ENCODE measurements at places on chromosomes 1 and 21.
A peak's percentile ranks its signal among the peaks of the same experiment; 100 is the strongest.

GRCh38 chr1:10943991-10944730 is 68.3 kb upstream of the TARDBP start:
- no peak for DNase-seq

DNA sequence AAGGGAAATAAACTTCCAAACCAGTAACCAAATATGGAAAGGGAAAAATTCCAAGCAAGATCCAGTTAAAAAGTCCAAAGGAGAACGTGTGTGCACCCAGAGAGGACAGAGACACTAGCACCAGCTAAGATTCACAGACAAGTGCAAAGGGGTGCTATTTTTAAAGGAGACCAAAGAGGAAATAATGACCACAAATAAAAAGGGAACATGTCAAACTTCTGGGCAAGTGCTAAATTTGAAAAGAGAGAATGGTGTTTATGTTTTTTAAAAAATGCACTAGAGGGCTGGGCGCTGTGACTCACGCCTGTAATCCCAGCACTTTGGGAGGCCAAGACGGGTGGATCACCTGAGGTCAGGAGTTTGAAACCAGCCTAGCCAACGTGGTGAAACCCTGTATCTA is 8.6 kb downstream of the JAM2 start:
- no peak for DNase-seq

DNA sequence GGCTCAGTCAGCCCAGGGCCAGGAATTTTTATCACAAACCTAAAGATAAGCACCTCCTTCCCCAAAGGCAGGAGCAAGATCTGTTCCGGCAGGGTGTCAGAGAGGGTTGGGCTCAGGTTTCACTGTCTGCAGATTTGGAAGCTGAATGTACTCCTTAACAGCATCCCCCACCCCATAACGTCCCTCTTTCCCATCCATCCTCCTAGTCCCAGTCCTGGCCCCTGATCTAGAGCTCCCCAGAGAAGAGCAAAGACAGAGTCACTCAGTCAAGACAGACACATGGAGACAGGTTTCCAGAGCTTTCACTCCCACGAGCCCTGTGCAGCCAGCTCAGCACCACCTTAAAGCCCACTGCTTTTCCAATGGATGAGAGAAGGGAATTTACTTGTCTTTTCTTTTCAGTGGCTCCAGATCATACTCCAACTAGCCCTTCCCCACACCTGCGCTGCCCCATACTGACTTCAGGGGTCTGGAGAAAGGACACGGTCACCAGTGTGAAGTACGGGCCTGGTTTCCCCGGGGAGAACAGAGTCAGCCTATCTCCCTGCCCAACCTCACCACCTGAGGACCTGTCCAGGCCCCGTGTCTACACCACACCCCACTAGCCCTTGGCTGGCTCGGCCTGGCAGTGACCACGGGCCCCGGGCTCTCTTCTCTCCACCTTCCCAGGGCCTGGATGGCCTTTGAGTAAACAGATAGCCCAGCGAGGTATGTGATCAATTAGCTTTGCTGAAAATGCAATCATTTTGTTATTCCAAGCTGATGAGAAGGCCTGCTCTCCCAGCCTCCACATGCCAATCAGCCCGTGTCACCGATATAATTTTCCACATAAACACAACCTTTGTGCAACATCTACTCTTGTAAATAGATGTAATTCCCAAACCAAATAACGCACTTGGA is 249.1 kb downstream of the FOXD2 start:
- DNase-seq, result no peak

DNA sequence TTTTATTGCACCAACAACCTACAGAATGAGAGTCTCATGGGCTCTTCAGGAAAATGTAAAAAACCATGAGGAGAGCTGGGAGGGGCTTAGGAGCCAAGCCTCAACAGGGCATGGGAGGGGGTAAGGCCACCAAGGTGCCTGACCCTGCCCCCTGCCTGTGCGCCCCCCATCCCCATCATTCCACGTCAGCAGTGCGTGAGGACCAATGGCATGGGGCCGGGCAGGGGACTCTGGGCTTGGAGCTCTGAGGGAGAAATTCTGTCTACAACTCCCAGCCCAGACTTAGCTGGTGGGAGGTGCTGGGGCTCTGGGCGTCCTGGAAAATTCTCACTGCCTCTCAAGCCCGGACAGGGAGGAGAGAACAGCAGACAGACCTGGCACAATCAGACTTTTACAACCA is 5.2 kb upstream of the CAMK2N1 start:
- no peak for DNase-seq

- no peak for DNase-seq
Measured at GRCh38 chr1:47325528-47325927, 8.1 kb upstream of the CMPK1 start.

- DNase-seq, result no peak
Measured at GRCh38 chr1:245772739-245773138, 618.0 kb downstream of the KIF26B start.

DNA sequence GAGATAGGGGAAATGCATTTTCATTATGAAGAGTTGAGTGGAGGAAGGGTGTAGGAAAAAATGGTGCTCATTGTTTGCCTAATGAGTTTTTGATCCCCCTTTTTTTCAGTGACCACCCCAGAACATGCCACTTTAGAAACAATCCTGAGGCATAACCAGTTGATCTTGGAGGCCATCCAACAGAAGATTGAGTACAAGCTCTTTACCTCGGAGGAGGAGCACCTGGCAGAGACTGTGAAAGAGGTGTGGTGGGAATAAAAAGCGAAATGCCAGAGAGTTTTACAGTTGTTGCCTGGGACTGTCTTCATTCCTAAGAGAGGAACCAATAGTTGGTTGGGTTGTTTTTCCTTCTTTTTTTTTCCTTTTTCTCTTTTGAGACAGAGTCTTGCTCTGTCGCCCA is 54.3 kb upstream of the EPHA8 start:
- no peak for DNase-seq

DNA sequence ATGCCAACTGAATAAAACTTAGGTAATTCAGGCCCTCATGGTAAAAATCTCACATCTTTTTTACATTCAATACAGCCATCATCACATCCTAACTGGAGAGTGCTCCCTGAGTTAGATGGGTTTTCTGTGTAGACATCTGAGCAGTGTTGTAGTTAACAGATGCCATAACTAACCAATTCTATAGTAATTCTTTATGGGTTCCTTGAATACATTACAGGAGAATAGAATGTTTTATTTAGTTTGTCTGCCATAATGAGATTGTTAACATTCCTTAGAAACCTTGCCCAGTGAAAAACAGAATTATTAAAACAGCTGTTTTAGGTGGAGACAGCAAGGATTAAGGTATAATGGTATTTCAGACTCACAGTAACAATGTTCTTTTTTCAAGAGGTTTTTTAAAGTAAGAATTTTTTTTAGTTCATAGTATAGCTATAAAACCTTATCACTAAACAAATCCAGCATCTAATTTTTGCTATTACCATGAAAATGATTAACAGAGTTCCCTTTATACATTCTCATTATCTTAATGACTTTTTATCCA is 95.3 kb downstream of the ATP5PO start:
- DNase-seq, result no peak

DNA sequence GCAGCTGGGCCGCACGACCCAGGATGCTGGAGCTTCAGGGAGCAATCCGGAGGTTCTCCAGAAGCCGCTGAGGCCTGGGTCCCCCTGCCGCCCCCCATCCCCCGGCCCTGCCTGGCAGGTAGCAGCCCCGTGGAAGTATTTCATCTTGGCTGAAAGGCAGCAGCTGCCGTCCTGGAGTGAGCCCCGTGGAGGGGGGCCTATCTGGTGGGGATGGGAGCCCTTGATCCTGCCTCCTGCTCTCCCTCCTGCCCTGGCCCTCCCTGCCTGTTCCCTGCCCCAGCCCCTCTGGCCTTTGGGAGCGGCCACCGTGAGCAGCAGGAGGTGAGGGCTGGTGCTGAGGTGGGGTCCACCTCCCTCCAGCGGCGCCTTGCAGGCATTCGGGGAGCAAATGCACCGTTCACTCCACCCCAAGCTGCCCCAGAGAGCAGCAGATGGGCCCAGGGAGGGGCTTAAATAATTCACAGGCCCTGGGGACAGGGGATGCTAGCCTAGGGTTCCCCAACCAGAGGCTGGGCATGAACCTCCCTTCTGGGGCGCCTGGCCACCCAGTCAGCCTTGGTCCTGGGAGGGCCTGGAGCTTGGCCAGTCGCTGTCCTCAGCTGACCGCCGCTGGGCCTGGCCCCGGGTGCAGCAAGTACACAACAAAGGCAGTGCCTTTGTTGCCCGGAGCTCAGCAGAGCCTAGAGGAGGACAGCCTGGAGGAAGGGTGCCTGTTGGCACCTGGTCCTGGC is 23.7 kb upstream of the PLCH2 start:
- DNase-seq, result no peak

- no peak for DNase-seq
Measured at GRCh38 chr1:53686965-53687267, 52.0 kb downstream of the GLIS1 start.

DNA sequence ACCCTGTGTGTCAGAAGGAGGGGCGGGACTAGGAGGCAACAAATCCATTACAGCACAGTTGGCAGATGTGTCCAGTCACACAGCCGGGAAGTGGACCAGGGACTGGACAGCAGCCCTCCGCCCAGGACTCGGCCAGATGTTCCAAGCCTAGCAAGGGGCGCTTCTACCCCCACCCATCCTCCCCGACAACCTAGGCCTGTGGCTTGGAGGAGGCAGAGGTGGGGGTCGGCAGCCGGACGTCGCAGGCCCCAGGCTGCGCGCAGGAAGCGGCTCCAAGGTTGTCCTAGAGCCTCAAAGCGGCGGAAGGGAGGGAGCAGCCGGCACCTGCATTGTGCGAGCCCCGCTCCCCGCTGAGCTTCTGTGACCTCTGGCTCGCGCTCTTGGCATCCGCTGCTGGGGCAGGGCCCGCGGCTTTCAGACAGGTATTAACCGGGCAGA is 20.6 kb upstream of the MYCL start:
- no peak for DNase-seq

DNA sequence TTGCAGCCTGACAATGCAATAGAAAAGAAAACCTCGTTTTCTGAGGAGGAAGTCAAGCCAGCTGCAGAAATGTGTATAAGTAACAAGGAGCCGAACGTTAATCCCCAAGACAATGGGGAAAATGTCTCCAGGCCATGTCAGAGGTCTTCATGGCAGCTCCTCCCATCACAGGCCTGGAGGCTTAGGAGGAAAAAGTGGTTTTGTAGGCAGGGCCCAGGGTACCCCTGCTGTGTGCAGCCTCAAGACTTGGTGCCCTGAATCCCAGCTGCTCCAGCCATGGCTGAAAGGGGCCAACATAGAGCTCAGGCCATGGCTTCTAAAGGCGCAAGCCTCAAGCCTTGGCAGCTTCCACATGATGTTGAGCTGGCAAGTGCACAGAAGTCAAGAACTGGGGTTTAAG is 78.0 kb upstream of the HOOK1 start:
- no peak for DNase-seq

DNA sequence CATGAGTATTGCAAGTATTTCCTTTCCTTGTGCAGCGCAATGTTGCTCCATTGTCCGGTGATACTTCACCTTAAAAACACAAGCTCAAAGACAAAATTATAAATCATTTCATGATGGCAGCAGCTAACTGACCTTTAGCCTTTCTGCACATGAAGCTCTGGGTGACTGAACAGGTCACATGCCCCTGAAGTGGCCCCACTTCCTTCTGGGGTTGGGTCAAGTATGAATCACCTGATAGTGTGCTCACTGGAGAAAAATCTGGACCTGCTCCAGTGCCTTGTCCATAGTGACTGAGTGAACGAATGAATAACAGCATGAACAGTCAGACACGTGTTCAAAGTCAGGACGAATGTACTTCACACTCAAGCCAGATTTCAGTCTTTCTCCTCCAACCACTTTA is 658.9 kb downstream of the NPHP4 start:
- DNase-seq, result no peak

GRCh38 chr1:97824200-97824599 is 96.6 kb downstream of the DPYD start:
- DNase-seq, result no peak

- peak; percentile 48 for DNase-seq
Measured at GRCh38 chr1:20212685-20213331, 26.5 kb upstream of the PLA2G2C start.

GRCh38 chr1:111754984-111755330 is 744 bp upstream of the DDX20 start:
- peak; percentile 50 for DNase-seq

DNA sequence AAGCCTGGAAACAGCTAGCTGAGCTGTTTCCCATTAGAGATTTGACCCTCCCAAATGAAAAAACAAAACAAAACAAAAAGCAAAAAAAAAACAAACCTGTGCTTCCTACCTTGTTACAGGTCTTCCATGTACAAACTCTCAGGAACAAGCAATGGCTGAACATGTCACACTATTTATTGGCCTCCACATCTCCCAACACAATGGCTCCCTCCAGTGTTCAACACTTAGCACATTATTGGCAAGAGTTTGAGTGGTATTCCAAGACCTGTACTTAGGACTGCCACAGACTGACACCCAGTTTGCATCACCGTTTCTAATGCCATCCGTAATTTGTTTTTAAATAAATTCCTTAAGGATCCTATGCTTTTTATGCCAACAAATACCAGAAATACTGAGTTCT is 195.0 kb upstream of the OLFM3 start:
- no peak for DNase-seq

- no peak for DNase-seq
Measured at GRCh38 chr1:182687361-182687760, 3.0 kb upstream of the RGS8 start.

GRCh38 chr1:9942399-9942938 is 722 bp downstream of the LZIC start:
- DNase-seq, result peak; percentile 5

GRCh38 chr1:234409328-234409727 is 36.1 kb downstream of the COA6 start:
- DNase-seq, result no peak

- no peak for DNase-seq
Measured at GRCh38 chr1:76471536-76471935, 395.7 kb upstream of the ST6GALNAC5 start.

- DNase-seq, result no peak
Measured at GRCh38 chr21:18951271-18952038, 547.9 kb upstream of the TMPRSS15 start.

DNA sequence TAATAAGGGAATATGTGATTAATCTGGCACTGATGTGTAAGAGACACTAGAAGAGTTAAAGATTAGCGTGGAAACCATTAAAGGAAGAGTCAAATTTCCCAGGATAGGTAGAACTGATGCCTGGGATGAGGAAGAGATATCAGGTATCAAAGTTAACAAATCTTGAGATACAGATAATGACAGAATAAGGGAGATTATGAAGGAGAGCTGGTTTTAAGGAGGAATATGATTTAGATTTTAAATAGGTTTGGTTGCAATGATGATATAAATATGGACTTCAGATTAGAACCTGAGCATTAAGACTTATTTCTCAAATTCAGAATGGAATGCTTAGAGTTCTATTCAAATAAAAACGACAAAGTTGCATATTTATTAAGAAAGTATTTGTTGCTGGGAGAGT is 26.2 kb downstream of the MAGI3 start:
- DNase-seq, result no peak
